ENCODE measurements at places on chromosomes 6 and 20.

GRCh38 chr6:35735452-35735851, 1.4 kb upstream of the ARMC12 start:
- no peak for DNase-seq

DNA sequence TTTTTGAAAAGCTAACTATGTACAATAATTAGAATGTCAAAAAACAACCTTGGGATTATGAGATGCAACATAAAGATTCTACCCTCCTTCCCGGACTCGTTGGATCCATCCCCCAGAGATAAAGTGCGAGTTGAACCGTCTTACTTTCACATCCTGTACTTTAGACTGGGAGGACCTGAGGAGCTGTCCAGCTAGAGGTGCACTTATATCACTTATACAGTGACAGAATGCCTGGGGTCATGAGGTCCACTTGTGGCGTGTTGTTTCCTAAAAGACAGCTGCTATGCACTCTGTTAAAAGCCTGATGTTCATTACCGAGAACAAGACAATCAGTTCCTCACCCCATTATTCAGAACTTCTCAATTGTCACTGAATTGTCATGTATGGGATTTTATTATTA, 2.1 kb downstream of the CDS2 start:
- no peak for DNase-seq

DNA sequence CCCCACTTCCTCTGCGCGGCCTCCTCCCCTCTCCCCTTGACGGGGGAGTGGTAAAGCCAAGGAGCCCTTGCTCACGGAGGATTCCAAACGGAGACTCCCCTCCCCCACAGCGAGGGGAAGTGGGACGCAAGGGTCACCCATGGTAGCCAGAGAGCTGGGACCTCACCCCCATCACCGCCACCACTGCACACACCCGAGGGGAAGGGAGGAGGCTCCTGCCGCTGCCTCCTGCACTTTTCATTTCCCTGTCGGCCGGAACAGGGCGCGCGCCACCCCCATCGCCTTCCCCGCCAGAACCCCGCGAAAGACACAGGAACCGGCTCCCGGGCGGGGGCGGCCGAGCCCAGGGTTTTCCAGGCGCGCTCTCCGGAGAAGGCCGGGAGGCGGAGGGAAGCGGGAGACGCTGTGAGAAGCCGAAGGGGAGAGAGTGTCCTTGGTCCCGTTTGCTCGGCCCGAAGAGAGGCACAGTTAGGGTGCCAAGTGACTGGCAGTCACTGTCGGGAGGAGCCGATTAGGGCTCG, 789 bp downstream of the CCND3 start:
- no peak for DNase-seq

DNA sequence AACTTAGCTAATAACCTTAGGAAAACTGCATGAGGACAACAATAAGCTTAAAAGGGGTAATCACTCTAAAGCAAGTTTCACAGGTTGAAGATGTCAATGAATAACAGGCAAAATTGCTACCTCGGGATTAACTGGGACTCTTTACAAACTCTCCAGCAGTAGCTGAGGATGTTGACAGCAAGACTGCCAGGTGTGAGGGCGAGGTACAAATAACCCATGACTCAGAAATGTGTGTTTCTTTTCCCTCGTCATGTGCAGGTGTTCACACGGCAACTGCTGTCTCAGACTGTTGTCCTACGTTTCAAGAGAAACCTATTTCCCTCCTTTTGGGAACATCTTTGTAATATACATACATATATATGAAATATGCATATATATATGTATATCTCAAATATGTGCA, 15.9 kb downstream of the BCAS1 start:
- DNase-seq, result no peak
